Spleen (tissue), 13 donors: ENCODE measurements at places on chromosomes 16 and 17.

DNA sequence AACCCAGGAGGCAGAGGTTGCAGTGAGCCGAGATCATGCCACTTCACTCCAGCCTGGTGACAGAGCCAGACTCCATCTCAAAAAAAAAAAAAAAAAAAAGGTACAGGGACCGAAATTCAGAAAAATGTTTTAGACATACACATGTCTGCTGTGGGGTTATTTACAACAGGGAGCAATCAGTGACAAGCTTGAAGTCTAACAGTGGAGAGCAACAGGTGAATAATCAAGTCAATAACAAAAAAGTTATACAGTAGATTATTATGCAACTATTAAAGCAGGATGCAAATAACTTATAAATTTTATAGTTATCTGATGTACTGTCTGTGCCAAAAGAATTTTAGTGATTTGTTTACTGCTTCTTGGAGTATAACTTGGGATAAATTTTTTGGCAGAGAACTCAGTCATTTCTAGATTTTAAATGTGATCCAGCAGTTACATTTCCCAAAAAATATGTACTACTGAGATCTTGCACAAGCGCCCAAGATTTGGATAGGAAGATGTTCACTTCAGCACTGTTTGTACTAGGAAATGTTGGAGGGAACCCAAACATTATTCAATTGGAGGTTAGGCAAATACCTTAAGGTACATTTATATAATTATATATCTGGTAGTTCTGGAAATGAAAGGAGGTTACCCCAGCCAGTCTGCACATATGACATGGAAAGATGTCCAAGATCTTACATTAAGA is 34.1 kb downstream of the EEF2K start:
- no peak for DNase-seq

DNA sequence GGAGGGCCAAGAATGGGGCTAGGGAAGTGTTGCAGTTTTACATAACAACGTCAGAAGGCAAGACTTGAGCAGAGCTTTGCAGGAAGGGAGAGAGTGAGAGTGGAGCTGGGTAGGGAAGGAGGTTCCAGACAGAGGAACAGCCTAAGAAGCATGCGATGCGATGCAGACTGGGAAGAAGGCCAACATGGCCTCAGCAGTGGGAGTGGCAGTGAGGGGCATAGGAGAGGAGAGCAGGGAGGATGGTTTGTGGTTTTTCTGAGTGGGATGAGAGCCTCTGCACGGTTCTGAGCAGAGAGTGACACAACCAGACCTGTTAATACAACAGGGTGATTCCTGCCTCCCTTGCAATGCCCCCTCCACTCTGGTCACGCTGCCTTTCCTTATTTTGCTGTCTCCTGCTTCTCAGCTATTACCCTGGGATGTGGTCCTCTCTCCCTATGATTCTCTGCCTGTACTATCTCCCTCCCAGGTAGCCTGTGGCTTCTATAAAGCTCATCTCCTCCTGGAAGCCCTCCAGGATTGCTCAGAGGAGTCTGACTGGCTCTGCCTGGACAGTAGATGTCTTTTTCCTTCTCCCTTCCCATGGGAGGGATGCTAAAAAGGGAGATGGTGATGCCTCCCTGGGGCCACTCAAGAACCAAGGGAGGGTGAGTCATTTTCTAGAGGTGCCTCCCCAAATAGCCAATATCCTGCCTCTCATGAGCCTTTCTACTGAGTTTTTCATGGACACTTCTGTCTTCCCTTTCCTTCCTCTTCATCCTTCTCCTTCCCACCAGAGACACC is 38.7 kb upstream of the NGFR start:
- DNase-seq, result no peak

GRCh38 chr17:50785946-50786570 is 18.7 kb upstream of the ANKRD40CL start:
- DNase-seq, result no peak

DNA sequence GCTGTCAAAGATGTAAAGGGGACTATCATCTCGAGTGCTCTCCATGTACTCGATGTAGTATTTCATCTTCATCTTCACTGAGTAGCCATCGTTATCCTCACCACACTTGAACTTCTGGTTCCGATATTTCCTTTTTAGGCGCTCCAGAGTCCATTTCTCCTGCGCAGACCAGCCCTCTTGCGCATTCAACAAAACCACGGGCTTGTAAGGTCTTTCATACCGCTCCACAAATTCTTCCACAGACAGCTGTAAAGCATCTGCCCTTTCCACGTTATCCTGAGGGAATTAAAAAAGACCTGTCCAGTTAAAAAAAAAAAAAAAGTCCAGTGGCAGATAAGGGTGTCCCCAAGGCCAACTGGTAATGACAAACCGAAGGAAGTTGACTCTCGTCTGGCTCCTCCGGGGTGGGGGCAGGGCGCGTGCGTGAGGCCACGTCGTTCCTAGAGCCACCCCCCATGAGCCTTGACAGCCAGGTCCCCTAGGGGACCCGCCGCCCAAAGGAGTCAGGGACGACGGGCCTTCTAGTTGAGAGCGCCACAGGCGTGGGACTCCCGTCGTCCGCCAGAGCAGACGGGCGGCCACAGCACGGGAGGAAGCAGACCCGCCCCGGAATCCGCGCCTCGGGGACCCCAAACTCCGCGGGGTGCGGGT is 701 bp downstream of the JMJD6 start:
- peak; percentile 93 for DNase-seq

GRCh38 chr16:50300942-50301625 is 34.7 kb downstream of the ADCY7 start:
- peak; percentile 70 for DNase-seq

GRCh38 chr17:41406205-41406604 is 8.8 kb upstream of the KRT31 start:
- no peak for DNase-seq

- DNase-seq, result no peak
Observed at GRCh38 chr16:25079637-25080378, 31.7 kb upstream of the LCMT1 start.

- DNase-seq, result no peak
Observed at GRCh38 chr17:59439262-59439661, 107.8 kb downstream of the YPEL2 start.

DNA sequence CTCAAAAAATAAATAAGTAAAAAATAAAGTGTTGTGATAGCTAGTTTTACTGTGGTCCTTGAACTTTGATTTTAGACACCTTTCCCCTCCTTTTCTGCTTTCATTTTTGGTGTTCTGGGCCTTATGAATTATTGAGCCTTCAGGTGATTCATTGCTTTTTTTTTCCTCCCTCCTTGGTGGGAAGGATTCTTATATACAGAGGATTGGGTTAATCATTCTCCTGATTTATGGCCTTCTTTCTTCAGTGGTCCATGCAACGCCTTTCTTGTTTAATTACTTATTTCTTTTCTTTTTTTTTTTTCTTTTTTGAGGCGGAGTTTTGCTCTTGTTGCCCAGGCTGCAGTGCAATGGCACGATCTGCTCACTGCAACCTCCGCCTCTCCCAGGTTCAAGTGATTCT is 8.0 kb upstream of the MYL4 start:
- no peak for DNase-seq

DNA sequence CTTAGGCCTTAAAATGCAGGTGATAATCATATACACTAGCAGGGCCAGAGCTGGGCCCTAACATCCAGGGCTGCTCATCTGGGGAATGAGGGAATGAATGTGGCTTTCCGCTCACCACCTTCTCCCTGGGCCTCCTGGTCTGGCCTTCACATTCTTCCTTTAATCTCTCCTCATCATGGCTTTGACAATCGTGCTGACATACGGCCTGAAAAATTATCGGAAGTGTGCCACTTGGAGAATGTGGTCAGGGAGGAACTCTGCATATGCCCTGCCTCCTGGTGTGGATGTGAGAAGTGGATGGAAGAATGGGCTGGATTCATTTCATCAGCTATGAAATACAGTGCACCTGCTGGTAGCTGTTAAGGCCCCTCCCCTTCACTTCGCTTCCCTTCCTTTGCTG is 2.4 kb downstream of the WSCD1 start:
- no peak for DNase-seq

- no peak for DNase-seq
Observed at GRCh38 chr17:19800571-19800970, 52.5 kb upstream of the ALDH3A1 start.

GRCh38 chr16:69680358-69680757 is 46.0 kb downstream of the NQO1 start:
- no peak for DNase-seq

GRCh38 chr16:57645691-57646387 is 17.4 kb downstream of the ADGRG1 start:
- no peak for DNase-seq

- no peak for DNase-seq
Observed at GRCh38 chr16:88493879-88494278, 40.8 kb downstream of the ZFPM1 start.

DNA sequence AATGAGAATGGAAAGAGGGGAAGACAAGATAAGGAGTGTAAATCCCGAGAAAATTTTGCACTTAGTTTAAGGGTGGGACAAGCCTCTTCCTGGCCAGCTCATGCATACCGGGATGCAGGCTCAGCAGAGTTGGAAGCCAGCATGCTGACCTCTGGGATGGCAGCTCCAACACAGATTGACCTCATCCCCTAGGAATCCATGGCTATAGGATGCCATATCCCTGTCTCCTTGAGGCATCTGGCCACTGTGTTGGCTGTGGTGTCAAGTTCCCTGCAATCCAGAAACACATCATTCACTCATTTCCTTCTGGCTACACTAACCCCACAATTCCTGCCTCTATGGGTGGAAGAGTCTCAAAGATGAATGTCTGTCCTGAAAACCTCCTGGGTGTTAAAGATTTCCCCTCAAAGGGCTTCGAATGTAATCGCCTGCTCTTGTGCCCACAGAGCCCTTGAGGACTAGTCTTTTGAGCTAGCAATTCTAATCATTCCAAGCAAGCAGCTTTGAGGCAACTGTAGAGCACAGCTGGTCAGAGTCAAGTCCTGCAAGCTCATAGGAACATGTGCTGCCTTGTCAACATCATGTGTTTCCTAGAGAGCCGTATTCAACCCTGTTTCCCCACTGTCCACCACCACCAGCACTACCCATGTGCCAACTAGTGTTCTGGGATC is 141.4 kb downstream of the PMP22 start:
- no peak for DNase-seq

DNA sequence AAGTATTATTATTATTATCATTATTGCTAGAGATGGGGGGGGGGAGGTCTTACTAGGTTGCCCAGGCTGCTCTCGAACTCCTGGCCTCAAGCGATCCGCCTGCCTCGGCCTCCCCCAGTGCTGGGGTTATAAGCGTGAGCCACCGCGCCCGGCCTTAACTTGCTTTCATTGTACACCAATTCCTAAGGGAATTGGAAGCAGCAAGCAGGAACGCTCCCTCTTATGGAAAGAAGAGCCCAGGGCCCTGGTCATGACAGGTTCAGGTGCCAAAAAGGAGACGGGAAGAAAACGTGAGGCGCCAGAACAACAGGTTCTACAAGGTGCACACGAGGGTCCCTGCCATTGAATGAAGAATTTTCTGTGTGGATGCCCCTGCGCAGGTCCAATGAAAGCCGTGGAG is 540 bp upstream of the RPL38 start:
- peak; percentile 85 for DNase-seq

GRCh38 chr16:88888461-88889387 is 22.3 kb upstream of the PABPN1L start:
- DNase-seq, result no peak

DNA sequence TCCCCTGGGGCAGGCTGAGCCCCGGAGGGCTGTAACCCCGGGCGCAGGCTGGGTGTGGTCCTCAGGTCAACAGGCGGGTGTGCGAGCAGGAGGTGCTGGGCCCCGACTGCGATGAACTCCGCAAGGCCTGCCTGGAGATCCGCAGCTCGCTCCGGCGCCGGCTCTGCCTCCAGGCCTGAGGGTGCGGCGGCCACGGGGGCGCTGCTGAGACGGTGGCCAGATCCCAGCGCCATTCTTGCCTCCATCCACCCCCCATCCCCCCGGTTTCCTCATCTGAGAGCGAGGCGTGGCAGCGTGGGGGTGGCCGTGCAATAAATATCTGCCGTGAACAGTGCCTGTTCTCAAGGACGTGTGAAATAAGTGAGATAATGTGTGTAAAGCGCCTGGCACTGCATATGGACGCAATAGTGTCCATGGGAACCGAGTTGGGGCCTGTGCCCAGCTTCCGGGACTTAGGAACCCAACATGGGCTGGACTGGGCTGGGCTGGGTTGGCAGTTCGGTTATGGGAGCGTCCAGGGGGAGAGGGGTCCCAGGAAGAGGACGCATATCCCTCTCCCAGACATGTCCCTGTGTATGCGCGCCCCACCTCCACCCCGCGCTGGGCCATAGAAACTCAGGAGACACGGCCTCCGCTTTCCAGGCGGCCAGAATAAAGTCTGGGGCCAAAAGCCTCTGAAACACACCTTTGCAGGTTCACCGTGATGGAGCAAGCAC is 15.0 kb downstream of the ZNF213 start:
- peak; percentile 90 for DNase-seq

GRCh38 chr16:85569615-85570212 is 43.4 kb upstream of the GSE1 start:
- peak; percentile 88 for DNase-seq

GRCh38 chr16:69100071-69100691 is 5.3 kb upstream of the HAS3 start:
- no peak for DNase-seq

GRCh38 chr17:63418540-63418939 is 27.6 kb downstream of the CYB561 start:
- no peak for DNase-seq

DNA sequence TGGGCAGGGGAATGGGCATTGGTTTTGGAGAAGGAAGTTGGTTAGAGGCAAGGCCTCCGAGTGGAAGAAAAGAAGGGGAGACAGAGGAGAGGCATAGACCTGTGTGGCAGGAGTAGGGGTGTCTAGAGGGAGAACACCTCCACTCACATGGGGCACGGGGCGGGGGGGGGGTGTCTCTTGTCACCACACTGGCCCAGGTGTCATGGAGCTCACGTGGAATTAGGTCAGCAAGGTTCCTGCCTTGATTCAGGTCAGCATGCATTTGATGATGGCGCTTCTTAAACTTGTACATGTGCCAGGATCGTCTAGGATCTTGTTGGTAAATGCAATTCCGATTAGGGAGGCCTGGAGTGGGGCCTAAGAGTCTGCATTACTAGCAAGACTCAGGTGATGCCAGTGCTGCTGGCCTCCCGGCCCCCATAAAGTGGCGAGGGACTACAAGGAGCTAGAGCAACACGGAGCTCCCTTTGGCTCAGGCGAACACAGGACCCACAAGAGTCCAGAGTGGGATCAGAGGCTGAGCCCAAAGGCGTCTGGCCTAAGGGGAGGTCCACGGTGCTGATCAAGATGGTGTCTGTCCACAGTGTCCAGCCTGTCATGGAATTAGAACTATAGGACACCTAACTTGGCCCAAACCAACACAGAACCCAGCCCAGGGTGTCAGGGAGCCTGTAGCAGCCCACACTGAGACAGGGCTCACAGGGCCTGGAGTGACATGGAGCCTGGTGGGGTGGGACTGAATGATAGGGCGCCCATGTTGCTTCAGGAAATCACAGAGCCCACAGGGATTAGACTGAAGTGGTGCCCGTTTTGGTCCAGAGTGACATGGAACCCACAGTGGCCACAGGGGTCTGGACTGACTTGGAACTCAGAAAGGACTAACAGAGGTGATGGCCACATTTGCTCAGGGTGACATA is 16.7 kb downstream of the EPOP start:
- DNase-seq, result no peak

- no peak for DNase-seq
Observed at GRCh38 chr17:65853816-65854215, 292.4 kb upstream of the AXIN2 start.
